Activated CD4-positive, alpha-beta T cell treated with anti-CD3 and anti-CD28 coated beads, Interleukin-2, amount 50 U/mL, for 48 hours (primary cell): ENCODE measurements at places on chromosomes 7 and 10.

DNA sequence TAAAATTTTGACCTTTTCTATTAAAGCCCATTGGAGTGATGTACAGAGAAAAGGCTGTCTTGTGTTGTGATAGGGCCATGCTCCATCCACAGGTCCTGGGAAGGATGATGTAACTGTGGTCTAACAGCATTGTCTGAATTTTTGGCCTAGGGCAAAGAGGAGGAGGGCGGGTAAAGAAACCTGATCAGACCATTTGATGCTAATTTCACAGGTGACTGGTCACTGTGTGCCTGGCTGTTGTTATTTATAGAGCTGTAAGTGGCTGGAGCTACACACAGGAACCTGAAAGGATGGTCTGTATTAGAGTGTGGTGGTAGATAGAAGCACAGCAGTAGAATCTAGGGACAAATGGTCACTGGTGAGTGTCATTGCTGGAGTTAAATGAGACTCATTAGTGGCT lies 182.1 kb downstream of the AUTS2 start:
- no peak for DNase-seq

DNA sequence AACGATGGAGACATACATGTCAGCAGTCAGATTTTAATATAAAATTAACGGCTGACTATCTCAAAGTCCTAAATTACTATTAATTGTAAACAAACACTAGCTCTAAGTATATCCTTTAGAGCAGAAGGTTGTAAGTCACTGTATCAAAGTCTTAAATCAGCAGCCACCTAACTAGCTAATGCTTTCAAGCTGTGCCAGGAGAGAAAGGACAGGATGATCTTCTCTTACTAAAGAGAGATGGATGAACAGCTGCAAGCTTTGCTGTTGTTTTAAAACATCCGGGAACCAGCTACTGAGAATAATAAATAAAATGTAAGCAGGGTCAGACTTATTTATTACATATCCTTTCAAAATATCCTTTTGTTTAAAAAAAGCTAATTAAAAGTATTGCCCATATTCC lies 24.0 kb upstream of the ABLIM1 start:
- no peak for DNase-seq

DNA sequence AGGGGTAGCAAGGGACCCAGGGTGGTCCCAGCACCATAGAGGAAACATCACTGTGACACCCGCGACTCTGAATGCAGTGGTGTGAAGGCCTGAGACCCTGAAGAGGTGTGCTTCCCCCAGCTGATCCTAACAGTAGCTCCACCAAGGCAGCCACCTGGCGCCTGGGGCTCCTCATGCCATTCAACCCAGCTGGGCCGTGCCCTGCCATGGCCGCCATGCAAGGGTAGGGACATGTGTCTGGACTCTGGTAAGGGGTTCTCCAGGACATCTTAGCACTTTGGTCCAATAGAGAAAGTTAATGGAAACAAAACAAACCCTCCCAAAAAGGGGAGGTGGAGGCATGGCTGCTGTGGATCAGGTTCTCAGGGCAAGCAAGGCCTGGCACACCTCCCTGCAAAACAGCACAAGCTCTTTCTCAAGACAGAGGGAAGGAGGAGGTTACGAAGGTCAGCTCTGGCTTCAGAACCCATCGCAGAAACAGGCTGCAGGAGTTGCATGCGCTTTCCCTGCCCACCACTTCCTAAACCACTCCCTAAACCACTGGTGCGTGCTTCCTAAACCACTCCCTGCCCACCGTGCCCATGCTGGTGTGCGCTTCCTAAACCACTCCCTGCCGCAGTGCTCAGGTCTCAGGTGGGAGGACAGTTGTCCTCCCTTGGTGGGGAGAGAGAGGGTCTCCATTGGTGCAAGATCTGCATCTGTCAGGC lies 108.7 kb downstream of the LARP4B start:
- DNase-seq = no peak

DNA sequence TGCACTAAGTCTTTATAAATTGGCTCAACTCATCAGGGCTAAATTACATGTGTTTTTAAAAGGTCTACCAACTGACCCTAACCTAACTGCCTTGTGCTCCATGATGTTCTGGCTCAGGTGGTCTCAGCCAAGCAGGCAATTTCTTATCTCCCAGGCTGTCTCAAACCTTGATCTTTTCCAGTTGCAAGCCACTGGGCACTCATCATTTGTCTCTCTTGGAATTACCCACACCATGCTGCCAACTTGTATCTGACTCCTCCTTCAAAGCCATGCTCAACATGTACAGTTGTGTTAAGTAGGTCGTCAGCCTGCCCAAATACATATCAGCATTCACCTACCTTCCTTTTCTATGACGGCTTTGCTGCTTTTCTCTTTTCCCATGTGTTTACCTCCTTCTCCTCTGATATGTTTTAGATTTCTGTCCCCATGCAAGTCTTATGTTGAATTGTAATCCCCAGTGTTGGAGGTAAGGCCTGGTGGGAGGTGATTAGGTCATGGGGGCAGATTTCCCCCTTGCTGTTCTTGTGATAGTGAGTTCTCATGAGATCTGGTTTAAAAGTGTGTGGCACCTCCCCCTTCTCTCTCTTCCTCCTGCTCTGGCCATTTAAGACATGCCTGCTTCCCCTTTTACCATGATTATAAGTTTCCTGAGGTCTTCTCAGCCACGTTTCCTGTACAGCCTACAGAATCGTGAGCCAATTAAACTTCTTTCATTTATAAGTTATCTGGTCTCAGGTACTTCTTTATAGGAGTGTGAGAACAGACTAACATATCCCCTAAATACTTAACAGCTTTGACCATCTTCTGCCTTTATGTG lies 130.0 kb downstream of the ELAPOR2 start:
- DNase-seq = no peak

DNA sequence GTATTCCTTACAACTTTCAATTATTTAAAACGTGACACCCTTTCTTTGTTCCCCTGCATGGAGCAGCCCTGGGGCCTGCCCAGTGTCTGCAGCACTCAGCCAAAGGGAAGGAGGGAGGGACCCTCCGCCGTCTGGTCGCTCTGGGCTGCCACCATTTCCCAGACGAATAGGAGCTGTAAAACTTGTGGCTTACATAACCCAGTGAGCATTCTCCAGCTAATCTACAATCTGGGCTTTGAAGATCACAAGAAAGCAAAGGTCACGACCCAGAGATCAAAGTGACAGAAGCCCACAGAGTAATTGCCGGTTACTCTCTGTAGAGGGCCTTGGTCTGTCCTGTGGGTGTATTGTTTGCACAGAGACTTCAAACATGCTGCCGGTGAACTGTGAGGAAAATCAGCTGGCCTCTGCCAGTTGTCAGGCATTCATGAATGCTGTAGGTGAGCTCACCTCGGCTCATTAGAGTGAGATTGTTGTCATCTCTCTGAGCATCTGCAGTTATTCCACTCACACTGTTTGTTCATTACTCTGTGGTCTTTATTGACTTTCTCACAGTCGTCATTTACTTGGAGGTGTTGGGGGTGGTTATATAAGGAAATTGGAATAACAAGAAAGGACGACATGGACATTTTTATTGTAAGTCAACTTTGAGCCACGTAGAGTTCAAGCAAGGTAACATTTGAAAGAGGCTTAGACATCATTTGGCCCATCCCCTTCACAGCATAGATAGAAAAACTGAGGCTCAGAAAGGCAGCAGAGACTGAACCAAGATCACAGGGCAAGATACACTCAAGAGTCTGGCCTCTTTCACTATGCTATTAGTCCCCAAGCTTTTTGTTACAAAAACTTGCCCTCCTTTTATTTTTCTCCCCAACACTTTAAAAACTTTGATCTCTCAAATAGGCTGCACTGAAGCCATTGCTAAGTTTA lies 619.8 kb downstream of the LRMDA start:
- DNase-seq = no peak

DNA sequence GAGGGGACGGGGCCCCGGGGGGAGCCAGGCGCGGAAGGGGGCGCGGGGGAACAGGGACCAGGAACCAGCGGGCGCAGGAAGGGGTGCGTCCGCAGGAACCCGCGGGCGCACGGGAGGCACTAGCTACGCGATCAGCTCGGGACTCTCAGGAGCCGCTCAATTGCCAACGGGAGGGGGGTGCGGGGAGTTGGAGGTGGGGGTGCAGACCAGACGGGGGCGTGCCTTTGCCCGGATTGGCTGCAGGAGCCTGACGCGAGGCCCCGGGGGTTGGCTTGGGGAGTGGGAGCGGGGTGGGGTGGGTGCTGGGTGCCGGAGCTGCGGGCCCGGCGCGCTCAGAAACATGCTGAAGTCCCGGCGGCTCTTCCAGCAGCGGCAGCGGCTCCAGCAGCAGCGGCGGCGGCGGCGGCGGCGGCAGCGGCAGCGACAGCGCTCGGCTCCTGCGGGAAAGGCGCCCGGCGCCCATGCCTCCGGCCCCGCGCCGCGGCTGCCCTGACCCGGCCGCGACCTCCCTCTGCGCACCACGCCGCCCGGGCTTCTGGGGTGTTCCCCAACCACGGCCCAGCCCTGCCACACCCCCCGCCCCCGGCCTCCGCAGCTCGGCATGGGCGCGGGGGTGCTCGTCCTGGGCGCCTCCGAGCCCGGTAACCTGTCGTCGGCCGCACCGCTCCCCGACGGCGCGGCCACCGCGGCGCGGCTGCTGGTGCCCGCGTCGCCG lies at the start of gene ADRB1:
Gene ADRB1, plus strand, starts transcription at position 335 of the 715 bp plus-strand sequence. Its CDS starts 267 bp downstream, at position 602.
- peak; percentile 37 for DNase-seq

GRCh38 chr7:105402221-105403095 lies 13.7 kb upstream of the SRPK2 start:
- DNase-seq = no peak

DNA sequence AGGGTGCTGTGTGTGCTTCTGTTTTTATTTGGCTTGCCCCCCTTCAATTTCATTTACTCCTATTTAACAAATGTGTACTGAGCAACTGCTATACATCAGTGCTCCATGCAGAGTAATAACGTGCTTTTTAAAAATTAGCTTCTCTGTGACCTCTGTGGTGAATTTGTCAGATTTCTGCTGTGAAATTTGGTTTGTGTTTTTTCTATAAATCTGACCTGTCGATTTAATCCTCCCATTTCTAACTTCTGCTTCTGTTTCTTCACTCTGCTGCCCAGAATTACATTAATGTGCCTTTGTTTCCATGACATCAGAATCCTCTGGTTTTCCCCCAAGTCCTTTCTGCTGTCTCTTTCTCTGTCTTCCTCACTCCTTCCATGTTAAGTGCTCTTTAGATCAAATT lies 123.8 kb upstream of the CACNA2D1 start:
- DNase-seq = no peak

DNA sequence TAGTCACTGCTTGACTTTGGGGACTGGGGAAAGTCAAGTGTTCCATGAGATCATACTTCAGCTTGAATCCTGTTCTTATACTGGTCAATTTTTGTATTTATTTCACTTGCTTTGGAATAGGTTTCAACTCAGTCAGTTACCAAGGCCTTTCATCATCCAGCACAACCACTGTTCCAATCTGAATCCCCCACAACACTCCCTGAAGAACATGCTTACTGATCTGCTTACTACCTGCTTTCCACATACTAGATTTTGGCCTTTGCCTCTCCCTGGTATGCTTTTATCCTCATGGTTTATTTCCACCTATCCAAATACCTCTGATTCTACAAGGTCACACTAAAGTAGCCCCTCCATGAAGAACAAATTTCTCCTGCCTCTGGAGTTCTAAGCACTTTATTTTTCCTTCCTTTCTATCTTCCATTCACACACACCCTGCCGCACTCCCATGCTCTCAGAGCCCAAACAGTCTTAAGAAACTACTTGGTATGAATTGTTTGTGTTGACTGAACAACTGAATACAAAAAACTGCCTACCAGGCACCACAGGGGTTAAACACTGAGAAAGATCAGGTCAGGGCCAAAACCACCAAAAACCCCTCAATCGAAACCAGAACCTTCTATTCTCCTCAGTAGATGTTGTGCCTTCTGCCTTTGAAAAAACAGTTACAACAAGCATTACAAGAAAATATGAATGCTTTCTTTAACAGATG lies 178.1 kb downstream of the AVL9 start:
- DNase-seq = no peak

DNA sequence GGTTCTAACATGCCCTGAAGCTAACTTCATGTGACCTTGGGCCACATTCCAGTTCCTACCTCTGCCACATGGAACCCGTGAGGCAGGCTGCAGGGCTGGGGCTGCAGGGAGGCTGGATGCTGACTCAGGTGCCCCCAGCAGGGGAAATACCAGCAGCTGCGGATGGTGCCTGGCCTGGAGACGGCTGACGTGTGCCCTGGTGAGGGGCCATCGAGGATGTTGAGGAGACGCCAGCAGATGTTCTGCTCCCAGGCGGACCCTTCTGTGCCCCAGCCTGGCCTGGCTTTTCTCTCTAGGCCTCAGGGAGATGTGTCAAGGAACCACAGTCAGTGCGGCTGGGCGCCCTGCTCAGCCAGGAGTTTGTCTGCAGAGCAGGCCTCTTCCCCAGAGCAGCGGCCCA lies 8.8 kb downstream of the BAG3 start:
- DNase-seq = no peak

DNA sequence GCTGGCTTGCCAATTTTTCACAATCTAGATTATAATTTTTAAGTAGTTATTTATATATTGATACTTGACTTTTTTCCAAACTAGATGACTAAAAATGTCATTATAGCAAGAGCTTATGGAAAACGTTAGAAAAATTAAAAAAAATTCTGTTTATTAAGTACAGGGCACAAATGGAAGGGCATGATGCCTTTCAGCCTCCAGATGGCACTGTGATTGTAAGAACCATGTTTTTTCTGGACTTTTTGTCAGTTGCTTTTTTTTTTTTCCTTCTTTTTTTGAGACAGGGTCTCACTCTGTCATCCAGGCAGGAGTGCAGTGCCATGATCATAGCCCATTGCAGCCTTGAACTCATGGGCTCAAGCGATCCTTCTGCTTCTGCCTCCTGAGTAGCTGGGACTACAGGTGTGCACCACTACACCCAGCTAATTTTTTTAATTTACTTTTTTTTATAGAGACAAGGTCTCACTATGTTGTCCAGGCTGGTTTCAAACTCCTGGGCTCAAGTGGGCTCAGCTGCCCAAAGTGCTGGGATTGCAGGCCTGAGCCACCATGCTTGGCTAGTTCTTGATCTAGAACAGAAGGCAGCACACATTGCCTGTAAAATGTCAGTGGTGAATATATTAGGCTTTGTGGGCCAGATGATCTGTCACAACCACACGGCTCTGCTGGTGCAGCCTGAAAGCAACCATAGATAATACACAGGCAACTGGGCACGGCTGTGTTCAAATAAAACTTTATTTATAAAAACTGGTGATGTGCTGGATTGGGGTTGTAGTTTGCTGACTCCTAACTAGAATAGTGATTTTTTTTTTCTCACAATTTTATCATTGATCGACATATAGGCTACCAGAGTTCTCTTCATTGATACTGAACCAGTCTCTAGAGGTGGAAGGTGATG lies 27.4 kb downstream of the UCMA start:
- no peak for DNase-seq

- DNase-seq = no peak
These were observed 7.8 kb downstream of the ZNF277 start for GRCh38 chr7:112214268-112214667.
